ENCODE measurements at places on chromosomes 4 and X. TPM values are rescaled to one million over a fixed set of nuclear protein-coding genes. Genes with fewer than 3 reads are reported as not detected.

AASDH gene
- polyA plus RNA-seq = 29.6 TPM

CDKL2 gene
- polyA plus RNA-seq = 2.4 TPM

P2RY10 gene
- polyA plus RNA-seq = 0.44 TPM

GYPB gene
- 17.4 TPM for polyA plus RNA-seq

ZCCHC12 gene
- 0.31 TPM for polyA plus RNA-seq

ADH1B gene
- polyA plus RNA-seq = 1,187 TPM

KIAA1210 gene
- polyA plus RNA-seq = 0.44 TPM

CPLX1 gene
- polyA plus RNA-seq = 1.0 TPM

SATL1 gene
- 0.28 TPM for polyA plus RNA-seq

SMS gene
- 99.3 TPM for polyA plus RNA-seq

MAGEB2 gene
- not detected for polyA plus RNA-seq

FAM9C gene
- polyA plus RNA-seq = 0.19 TPM

CPZ gene
- polyA plus RNA-seq = 3.7 TPM

PHF8 gene
- polyA plus RNA-seq = 29.9 TPM

LCORL gene
- polyA plus RNA-seq = 19.1 TPM

PRPS1 gene
- polyA plus RNA-seq = 43.7 TPM

SLAIN2 gene
- 64.6 TPM for polyA plus RNA-seq

GLRB gene
- 4.0 TPM for polyA plus RNA-seq

P2RY4 gene
- polyA plus RNA-seq = 0.40 TPM

DCAF8L2 gene
- not detected for polyA plus RNA-seq

GLOD5 gene
- polyA plus RNA-seq = 1.7 TPM
